Breast epithelium (tissue), 4 donors: ENCODE measurements at places on chromosomes 13 and 19. TPM values are rescaled to one million over a fixed set of nuclear protein-coding genes. Genes with fewer than 3 reads are reported as not detected.

Gene KLK4
- not detected for total RNA-seq

Gene LGALS7B
- total RNA-seq: 5.9 TPM

Gene MTUS2
- total RNA-seq: under 0.01 TPM

Gene BEST2
- total RNA-seq: not detected

Gene TEX101
- total RNA-seq: not detected

Gene REX1BD
- 99.8 TPM for total RNA-seq

Gene DACH1
- total RNA-seq: 13.9 TPM

Gene C1QTNF9
- not detected for total RNA-seq

Gene MPND
- 6.1 TPM for total RNA-seq

Gene SDHAF1
- total RNA-seq: 58.8 TPM

Gene ARL11
- total RNA-seq: 1.4 TPM

Gene CYP4F8
- total RNA-seq: 2.6 TPM

Gene PPP1R13L
- 34.7 TPM for total RNA-seq

Gene NXNL1
- not detected for total RNA-seq

Gene SLITRK5
- total RNA-seq: 0.66 TPM

Gene ADAT3
- total RNA-seq: 1.1 TPM

Gene NLRP4
- total RNA-seq: not detected

Gene NECTIN2
- total RNA-seq: 114 TPM

Gene OR7C1
- total RNA-seq: 0.98 TPM

Gene SIX5
- 8.6 TPM for total RNA-seq

Gene EXOSC5
- 18.7 TPM for total RNA-seq

Gene CCNA1
- total RNA-seq: 0.32 TPM

Gene ASF1B
- 0.66 TPM for total RNA-seq

Gene CD22
- 4.8 TPM for total RNA-seq

Gene PRSS57
- not detected for total RNA-seq

Gene SLAIN1
- 15.1 TPM for total RNA-seq

Gene ZNF709
- total RNA-seq: 10.2 TPM

Gene UBE2L5
- total RNA-seq: 1.3 TPM

Gene SIGLEC12
- total RNA-seq: not detected

Gene ZNF681
- 2.6 TPM for total RNA-seq

Gene NKPD1
- 1.0 TPM for total RNA-seq

Gene PSMC4
- 70.8 TPM for total RNA-seq

Gene FARP1
- 80.1 TPM for total RNA-seq

Gene FFAR2
- not detected for total RNA-seq

Gene GPR183
- total RNA-seq: 30.1 TPM

Gene LHB
- not detected for total RNA-seq

Gene ZMYM2
- 76.5 TPM for total RNA-seq

Gene ACER1
- total RNA-seq: 0.33 TPM

Gene RNF113B
- total RNA-seq: not detected
